Stimulated activated CD4-positive, alpha-beta T cell treated with anti-CD3 and anti-CD28 coated beads, Interleukin-2, amount 100 ng/mL, for 24 hours (primary cell): ENCODE measurements at places on chromosomes 6 and 20.

DNA sequence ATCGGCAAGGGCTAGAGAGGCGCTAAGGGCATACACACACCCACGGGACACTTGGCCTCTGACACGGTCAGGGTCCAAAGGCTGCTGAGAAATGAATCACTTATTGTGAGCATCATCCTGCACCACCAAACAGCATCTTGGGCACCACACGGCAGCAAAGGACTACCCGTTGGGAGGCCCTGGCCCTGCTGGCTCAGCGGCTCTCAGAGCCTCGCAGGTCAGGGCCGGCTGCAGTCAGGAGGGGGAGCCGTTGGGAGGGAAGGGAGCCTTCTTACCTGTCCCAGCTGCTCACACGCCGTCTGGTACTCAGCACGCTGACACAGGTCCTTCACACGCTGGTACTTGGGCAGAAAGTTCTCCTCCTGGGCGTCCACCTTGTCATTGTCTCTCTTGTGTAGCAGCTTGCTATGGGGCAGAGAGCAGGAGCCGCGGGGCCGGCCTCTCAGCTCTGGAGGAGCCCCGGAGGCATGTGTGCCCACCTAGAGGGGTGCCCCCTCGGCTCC lies 109.0 kb downstream of the SULF2 start:
- DNase-seq, result no peak

- no peak for DNase-seq
Observed at GRCh38 chr6:52925919-52926792, 16.7 kb upstream of the GSTA3 start.

DNA sequence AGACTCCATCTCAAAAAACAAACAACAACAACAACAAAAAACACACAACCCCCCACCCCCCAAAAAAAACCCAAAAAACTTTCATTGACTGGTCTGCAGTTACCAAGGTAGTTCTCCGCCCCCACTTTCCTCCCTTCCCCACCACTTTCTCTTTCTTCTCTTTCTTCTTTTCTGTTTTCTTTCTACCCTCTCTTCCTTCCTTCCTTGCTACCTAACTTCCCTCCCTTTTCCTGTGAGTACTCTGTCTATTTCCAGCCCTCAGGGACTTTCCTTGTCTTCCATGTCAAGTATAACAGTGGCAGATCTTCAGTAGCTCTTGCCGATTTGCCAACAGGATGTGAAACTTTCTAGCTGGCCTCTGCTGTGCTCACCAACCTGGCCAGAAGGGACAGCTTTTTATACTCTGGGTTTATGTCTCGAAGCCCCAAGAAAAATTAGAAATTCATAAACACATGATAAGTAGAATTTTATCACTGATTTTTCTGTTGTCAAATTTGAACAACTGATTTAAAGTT lies 399.5 kb downstream of the QKI start:
- no peak for DNase-seq

DNA sequence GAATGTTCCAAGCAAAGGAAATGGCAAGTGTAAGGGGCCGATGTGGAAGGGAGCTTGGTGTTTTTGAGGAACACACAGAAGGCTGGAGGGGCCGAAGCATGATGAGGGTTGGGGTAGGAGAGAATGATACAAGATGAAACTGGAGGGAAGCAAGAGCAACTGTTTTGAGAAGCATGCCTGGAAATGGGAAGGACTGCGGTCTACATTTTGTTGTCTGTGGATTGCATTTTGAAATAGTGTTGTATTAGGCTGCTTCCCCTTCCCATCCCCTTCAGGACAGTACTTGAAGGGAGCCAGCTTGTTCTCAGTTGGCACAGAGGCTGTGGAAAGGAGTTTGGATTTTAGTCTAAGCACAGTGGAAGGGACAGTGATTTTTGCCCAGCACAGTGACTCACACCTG lies 2.2 kb downstream of the TM9SF4 start:
- DNase-seq, result no peak

DNA sequence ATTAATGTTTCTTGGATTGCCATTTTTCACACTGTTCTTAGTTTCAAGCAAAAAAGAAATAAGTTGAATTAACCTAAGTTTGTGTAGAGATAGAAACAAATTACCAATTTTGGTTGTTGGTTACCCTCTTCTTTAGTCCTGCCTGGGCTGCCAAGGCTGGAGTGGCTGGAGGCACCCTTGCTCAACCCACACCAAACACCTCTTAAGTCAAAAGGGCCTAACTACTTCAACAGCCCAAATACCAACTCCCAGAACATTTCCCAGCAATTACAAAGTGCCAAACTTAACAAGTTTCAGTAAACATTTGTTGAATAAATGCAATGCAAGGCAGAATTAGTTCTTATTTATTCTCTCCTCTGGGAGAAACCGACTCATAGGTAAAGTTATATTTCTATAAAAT lies 38.1 kb upstream of the TMEM181 start:
- DNase-seq, result no peak

GRCh38 chr6:7727086-7727945 lies 1.4 kb downstream of the BMP6 start:
- peak; percentile 14 for DNase-seq

DNA sequence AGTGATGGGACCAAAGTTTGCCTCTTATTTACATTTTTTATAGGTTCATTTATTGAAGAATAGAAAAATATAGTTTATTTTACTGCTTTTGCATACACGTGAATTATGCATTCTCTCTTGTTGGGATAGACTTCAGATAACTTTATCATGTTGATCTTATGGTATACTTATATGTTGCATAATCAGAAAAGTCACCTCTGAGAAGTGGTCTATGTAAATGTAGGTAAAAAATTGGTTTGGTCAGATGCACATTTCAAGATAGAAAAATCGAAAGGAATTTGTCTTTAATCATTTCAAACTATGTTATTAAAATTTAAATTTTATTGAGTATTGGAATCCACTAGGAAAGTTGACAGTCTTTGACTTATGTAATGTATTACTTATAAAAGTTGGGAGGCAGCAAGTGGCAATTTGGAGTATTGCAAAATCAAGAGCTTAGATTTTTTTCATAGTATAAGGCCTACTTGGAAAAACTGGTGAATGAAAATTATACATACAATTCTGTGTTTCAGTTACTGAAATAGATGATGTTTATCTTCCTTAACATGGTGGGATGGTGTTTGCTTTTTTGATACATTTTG lies 2.4 kb downstream of the PHF3 start:
- DNase-seq, result no peak

- DNase-seq, result no peak
Observed at GRCh38 chr6:168330403-168330802, 10.8 kb upstream of the DACT2 start.

- no peak for DNase-seq
Observed at GRCh38 chr6:144847916-144848315, 562.8 kb downstream of the UTRN start.

DNA sequence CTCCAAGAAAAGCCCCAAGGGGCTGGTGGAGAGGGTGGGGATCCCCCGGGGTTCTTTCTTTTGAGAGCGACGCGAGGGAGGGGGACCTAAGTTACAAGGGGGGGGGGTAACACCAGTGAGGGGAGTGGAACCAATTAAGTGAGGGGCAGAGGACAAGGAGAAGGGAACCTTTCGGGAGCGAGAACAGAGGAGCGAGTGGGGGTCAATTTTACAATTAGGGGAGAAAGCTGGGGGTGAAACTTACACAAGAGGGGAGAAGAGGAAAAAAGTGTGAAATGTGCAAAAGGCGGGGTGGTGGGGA lies 548 bp downstream of the SALL4 start:
- DNase-seq, result no peak

GRCh38 chr6:25297039-25297441 lies 17.9 kb downstream of the CARMIL1 start:
- no peak for DNase-seq

DNA sequence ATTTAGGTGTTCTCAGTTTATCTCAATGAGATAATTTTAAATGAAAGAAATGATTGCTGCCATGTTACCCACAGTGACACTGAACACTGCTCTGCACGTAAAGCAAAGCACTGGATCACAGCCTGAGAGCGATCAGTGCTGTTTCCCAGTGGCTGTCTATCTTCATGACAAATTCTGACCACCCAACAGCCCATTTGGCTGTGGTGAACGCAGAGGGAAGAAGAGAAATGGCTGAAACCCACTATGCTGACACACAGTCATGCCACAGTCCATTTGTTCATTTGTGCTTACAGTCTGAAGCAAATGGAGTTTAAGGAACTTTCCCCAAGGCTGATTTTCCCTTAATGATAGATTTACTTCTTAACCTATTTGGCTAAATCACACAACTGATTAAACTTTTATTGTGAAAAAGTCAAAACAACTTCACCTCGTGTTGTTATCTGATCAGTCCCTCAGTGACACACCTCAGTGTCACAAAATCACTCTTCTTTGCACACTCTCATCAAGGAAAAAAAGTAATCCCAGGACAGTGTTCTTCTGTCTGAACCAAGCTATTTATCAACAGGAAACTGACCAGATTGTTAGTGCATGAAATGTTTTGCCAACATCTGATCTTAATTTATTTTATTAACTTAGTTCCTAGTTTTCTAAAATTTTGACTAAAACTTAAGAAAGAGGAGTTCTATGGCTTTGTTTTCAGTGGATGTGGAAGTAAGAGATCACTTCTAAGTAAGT lies 225.1 kb downstream of the TBX18 start:
- no peak for DNase-seq
